ENCODE measurements at places on chromosomes 6 and 20. TPM values are rescaled to one million over a fixed set of nuclear protein-coding genes. Genes with fewer than 3 reads are reported as not detected.

RNF182 gene
- total RNA-seq, result 3.3 TPM

OSBPL2 gene
- 16.5 TPM for total RNA-seq

ESR1 gene
- 0.02 TPM for total RNA-seq

CLPSL1 gene
- not detected for total RNA-seq

RCAN2 gene
- total RNA-seq, result not detected

FAM83C gene
- total RNA-seq, result 0.06 TPM

RAET1L gene
- total RNA-seq, result 0.35 TPM

RAB44 gene
- 0.06 TPM for total RNA-seq

GABRR2 gene
- not detected for total RNA-seq

BEND6 gene
- 0.70 TPM for total RNA-seq

PSORS1C2 gene
- not detected for total RNA-seq

ARMH2 gene
- not detected for total RNA-seq

RIPOR3 gene
- total RNA-seq, result not detected

WASF1 gene
- total RNA-seq, result 10.0 TPM

MAP7 gene
- 23.9 TPM for total RNA-seq

NNAT gene
- not detected for total RNA-seq

MACROD2 gene
- 0.43 TPM for total RNA-seq

SULF2 gene
- total RNA-seq, result 23.5 TPM

ENTPD6 gene
- 168 TPM for total RNA-seq

CBLN4 gene
- not detected for total RNA-seq

TFEB gene
- 7.4 TPM for total RNA-seq

SEMG1 gene
- not detected for total RNA-seq

RRAGD gene
- total RNA-seq, result 5.4 TPM

PLEKHG1 gene
- 0.59 TPM for total RNA-seq

APOM gene
- total RNA-seq, result 3.7 TPM

SIRPD gene
- not detected for total RNA-seq

ULBP1 gene
- 0.75 TPM for total RNA-seq

Data from A549 treated with Mapracorat at 1 μM for 4 hours (cell line).